ENCODE measurements at places on chromosomes 7 and 10.

- DNase-seq = no peak
Measured at GRCh38 chr10:3902809-3903410, 117.9 kb upstream of the KLF6 start.

GRCh38 chr7:139457153-139457946 is 26.1 kb downstream of the KLRG2 start:
- DNase-seq = no peak

- DNase-seq = no peak
Measured at GRCh38 chr10:92150823-92151222, 140.1 kb downstream of the CPEB3 start.

DNA sequence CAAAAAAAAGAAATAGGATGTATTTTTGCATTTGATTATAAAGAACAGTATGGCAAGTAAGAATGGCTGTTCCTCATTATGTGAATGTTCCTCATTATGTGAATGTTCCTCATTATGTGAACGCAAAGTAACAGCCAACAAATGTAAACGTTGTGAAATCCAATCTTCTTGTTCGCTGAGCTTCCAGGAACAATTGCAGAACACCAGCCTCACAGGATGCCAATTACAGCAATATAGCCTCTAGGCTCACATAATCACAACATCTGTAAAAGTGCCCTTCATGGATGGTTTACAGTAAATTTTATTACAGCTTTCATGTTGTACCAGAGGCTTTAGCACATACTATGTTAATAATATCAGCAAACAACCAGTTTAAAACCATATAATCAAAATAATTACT is 71.6 kb downstream of the THSD7A start:
- no peak for DNase-seq

DNA sequence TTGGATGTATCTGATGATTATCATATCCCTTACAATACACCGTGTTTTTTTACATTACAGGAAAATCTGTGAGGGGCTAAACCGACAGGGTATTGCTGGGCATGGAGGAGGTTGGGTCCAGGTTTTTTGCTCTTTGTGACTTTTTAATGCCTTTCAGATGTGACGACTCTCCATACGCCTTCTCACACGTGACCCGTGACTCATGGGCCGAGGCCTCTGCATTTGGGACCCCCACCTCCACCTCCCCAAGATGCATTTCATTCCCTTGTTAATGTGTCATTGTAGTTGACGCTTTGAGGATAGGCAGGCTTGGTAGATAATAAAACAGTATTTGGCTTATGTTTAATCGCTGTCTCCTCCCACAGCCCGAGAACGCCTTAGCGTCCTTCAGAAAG is 95.3 kb downstream of the CUX1 start:
- DNase-seq = no peak

GRCh38 chr7:102258749-102259107 is 27.9 kb upstream of the SH2B2 start:
- no peak for DNase-seq

DNA sequence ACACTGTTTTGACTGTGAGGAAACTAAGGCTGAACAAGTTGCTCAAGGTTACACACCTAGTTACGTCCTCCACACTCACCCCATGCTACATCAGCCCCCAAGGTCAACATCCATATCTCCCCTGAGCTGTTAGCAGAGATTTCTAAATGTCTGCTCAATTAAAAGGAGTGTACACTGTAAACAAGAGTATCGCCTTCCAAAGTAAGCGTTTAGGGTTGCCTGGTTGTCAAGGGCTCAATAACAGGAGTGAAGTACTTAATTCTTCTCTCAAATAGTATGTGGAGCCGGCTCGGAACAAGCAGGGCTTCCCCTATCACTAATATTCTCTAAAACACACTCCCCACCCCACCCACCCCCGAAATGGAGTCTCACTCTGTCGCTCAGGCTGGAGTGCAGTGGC is 412.8 kb upstream of the GALNT17 start:
- DNase-seq = no peak

DNA sequence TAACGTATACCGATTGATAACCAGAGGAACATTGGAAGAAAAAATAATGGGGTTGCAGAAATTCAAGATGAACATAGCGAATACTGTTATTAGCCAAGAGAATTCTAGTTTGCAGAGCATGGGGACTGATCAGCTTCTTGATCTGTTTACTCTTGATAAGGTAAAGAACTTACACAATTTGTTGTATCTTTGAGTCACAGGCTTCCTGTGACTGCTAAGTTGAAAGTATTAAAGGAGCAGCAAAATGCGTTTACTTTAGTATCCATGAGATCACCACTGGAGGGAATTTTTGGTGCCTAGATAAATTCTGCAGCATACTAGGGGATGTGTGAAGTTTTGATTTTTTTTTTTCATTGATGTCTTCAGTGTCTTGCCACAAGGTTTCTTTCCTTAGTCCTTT is 103.6 kb downstream of the BTAF1 start:
- DNase-seq = no peak

DNA sequence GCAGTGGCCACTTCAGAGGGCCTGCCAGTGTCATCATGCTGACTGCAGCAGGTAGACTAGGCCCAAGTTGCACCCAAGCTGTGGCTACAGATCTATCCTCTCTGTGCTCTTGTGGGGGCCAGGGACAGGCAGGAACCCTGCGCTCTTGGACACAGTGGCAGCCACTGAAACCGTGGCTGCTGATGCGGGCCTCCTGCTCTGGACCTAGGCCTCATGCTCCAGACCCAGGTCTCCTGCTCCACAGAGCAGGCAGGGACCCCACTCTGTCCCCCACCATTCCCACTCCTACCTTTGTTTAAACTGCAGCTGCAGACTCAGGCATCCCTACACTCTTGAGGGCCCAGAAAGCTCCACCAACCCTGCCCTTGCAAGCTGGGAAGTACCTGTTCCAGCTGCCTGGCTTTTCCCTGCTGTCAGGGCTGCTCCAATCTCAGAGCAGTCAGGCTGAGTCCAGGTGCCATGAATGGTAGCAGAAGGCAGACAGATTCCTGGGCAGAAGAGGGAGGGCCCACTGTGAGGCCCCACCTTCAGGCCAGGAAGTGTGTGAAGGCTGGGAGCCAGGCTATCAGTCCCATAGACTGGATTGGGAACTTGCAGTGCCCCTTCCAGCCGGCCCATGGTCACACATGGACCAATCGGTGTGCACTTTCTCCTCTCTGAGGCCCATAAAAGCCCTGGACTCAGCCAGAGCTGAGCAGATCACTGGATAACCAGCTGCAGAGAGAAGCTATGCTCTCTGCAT is 634.0 kb upstream of the SEMA3D start:
- no peak for DNase-seq

All from left hindlimb (tissue), 1 donor.